ENCODE measurements at places on chromosomes 3 and 15.

DNA sequence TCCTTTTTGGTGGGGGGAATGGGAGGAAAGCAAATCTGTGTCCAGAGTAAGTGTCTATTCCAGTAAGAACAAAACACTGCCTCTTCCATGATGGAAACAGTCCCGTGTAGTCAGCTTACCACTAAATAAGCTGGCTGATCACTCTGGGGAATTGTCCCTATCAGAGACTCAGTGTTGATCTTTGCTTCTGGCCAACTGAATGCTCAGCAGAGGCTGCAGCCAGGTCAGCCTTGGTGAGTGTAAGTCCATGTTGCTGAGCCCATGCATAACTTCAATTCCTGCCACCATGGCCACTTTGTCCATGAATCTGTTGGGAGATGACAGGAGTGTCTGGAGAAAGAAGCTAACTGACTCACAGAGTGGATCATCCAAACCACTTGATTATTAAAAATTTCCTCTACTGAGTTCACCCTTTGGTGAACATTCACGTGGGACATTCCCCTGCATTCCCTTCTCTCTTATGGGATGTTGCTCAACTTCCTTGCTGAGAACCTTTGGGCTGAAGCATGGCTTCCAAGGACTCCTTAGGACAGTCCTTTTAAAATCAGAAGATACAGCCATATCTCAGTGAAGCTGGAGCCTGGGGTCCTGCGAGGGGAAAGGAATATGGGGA lies 33.9 kb upstream of the XCR1 start:
- no peak for DNase-seq

DNA sequence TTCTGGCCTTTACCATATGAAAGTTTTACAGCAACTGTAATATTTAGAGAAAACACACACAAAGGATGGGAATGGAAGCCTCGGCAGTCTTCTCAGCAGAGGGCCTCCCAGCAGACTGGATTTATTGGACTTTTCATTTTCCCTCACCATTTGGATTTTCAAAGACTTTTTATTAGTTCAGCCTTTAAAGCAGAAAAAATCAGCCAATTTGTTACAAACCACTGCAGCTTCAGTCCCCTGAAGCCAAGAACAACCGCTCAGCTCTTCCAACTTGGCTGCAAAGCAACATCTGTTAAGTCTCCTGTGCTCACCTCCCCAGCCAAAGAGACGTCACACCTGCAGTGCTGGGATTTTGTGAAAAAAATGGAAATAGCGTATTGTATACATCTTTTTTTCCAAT lies 120.8 kb downstream of the GMPS start:
- DNase-seq, result no peak

GRCh38 chr3:41239587-41239986 lies 40.3 kb downstream of the CTNNB1 start:
- DNase-seq, result no peak

DNA sequence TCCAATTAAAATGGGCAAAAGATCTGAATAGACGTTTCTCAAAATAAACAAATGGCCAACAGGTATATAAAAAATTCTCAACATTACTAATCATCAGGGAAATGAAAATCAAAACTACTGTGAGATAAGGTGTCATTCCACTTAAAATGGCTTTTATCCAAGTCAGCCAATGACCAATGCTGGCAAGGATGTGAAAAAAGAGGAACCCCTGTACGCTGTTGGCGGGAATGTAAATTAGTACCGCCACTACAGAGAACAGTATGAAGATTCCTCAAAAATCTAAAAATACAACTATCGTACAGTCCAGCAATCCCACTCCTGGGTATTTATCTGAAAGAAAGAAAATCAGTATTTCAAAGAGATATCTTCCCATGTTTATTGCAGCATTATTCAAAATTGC lies 176.9 kb upstream of the STT3B start:
- DNase-seq, result no peak

- DNase-seq, result peak; percentile 80
Observed at GRCh38 chr3:18027161-18027939, 284.9 kb upstream of the TBC1D5 start.

- DNase-seq, result no peak
Observed at GRCh38 chr3:19526071-19526470, 377.8 kb downstream of the KCNH8 start.

DNA sequence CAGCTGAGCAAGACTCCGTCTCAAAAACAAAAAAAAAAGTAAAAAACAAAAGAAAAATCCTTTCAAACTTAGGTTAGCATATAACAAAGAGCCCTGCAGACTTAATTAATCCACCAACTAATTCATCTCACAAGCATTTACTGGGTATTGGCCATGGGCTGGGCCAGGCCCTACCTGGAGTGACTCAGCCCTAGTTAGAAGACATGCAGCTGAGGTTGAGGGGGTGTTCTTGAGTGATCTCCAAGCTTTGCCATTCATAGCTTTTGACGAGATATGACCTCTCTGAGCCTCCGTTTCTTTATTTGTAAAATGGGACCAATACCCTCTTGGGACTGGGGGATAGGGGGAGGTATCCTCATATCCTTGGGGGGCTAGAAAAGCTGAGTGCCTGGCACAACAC lies 7.8 kb downstream of the FBXL22 start:
- DNase-seq, result no peak

DNA sequence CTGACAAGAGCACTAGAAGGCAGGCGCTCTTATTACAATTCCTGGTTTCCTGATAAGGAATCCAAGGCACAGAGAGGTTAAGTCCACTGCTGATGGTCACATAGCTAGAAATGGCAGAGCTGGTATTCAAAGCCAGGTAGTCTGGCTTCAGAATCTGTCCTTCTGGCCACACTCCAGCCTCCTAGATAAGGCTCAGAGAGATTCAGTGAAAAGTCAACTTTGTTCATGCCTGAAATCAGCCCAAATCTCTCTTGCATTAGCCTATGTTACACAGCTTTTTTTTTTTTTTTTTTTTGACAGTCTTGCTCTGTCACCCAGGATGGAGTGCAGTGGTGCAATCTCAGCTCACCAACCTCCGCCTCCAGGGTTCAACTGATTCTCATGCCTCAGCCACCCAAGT lies 21.1 kb upstream of the CMTM8 start:
- no peak for DNase-seq

DNA sequence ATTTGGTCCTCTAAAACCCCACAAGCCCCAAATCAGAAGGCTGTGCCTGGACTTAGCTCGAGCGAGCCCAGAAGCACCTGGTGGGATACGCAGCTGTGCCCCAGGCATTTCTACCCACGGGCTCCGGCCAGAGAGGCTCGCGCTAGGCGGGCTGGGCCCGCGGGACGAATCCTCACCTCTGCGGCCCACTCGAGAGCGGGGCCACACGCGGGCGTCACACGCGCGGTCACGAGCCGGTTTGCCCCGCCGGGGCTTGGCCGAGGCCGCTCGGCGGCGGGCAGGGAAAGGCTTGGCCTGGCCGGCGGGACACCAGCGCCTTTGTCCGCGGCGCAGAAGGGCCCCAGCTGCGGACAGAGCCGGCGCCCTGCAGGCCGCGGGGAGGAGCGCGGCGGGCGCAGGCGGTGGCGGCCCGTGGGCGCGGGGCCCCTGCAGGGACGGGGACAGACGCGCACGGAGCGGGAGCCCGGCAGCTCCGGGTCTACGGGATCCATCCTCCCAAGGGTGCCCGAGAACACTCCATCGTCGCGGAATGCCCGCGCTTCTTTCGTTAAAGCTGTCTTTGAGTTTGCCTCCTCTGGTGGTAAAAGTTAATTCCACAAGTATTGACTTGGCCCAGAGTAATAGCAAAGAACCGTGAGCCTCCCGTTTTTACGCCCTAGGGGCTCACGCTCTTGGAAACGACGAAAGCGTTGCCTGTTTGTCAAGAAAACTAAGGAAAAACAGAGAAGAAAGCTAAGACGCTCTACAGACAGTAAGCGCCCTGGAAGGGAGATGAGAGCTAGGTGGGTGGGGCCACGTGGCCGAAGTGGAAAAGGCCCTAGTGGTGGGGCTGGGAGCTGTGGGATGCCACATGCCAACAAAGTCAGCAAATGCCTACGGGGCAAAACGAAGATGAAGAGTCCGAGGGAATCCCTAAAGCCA lies 26.4 kb downstream of the TYRO3 start:
- DNase-seq, result no peak

DNA sequence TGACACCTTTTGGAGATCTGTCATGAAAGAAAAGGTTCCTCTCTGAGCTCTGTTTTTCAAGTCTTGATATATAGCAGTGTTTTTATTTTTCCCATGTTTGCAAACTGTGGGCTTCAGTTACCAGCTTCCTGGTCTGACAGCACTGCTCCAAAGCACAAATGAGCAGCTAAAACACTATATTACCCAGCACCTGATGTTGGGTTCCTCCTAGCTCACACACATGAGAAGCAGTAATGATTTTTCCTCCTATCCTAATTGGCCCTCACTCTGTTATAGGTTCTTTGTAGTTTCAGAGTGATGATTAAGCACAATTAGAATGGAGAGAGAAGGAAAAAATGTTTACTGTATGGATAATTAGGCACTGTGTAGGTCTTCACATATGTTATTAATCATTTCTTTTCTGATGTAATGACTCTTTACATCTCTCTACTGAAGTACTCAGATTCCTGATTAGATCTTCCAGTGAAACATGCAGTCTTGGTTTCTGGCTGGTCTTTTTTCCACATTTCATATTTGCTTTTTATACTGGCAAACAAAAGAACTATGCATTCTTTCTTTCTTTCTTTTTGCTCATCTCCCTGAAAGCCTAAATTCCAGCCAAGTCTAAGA lies 939.7 kb downstream of the NSUN3 start:
- DNase-seq, result no peak

- DNase-seq, result peak; percentile 98
Observed at GRCh38 chr3:4741404-4742307, 237.6 kb upstream of the BHLHE40 start.

DNA sequence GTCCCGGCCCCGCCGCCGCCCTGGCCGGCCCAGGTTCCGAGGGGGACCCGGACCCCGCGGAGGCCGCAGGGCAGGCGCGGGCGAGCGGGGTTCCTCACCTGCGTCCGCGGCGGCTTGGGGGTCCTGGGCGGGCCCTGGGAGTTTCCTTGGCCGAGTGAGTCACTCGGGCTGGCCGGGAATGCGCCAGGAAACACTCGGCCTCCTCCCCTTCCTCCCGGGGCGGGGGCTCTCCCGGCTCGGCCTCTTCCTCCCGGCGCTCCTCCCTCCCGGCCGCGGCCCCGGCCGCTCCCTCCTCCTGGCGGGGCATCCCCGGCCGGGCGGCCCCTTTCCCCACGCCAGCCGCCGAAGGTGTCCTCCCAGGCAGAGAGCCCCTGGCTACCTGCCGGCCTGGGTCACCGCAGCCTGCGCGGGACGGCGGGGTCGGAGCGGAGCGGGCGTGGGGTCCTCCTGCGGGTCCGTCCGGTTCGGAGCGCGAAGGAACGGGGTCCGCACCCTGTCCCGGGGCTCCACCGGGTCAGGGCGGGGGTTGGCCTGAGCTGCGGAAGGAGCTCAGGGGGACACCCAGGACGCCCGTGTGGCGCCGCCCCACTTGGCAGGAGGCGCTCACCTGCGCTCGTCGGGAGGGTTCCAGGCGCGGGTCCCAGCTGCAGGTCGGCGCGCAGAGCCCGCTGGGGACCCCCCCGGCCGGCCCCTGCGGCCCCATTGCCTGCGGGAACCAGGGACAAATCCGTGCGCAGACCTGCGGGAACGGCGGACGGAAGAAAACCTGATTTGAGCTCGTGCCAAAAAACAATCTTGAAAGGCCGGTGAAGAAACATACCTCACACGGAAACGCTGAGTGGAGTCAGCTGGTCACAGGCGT lies at the start of gene CYFIP1:
Gene CYFIP1 (minus strand): TSS at position 180 of the 862 bp plus-strand sequence. CDS start 33,083 bp downstream, outside the sequence.
- DNase-seq, result peak; percentile 43

Measured in CMK (cell line).